Stimulated activated CD8-positive, alpha-beta memory T cell treated with anti-CD3 and anti-CD28 coated beads, Interleukin-4, amount 100 ng/mL, for 48 hours (primary cell): ENCODE measurements at places on chromosomes 1 and 21.

GRCh38 chr21:44441581-44442265, 13.6 kb upstream of the LRRC3 start:
- DNase-seq = no peak

- no peak for DNase-seq
These were observed 11.3 kb downstream of the NBPF3 start for GRCh38 chr1:21451212-21451611.

- DNase-seq = peak; percentile 75
These were observed 7.1 kb downstream of the PRRX1 start for GRCh38 chr1:170670802-170671628.

DNA sequence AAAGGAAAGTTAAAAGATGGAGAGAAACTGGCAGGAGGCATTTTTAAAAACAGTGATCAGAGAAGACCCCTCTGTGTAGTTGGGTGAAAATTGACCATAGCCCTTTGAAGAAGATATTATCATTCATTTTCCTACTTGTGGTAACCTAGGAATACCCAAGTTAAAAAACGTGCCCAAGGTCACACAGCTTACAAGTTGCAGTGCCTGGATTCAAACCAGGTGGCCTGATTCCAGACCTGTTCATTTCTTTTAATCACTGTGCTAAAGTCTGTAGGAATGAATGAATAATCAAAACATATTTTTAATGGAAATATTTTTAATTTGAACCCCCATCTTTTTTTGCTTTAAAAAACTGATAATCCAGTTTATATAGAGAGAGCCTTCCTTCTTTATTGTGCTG, 35.6 kb downstream of the MARK1 start:
- DNase-seq = no peak

DNA sequence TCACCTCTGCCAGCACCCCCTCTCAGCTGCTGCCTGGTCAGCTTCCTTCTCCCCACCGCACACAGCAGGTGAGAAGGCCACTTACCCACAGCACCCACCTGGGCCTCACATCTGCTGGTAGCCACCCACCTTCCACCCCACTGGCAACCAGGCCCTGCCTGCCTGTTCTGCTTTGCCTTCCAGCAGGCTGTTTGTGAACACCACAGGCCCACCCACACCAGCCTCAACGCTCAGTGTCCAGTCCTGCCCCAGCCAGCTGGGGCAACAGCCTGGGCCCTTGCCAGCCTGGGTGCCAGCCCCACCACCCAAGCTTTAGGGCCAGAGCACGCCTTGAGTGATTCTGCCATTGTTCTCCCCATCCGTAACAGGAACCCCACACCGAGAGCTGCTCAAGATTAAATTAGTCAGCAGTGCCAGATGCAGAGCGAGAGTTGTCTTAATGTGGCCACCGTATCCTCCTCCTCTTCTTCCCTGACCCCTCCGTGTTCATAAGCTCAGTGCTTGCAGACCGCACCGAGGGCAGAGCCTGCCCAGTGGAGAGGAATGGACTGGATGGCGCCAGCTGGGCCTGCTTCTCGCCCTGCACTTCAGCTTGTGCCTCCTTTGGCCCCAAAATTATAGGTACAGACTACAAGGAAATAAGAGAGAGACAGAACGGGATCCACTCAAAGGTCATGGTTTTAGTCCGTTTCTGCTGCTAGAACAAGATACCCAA, 120.3 kb upstream of the COL6A1 start:
- peak; percentile 10 for DNase-seq

- peak; percentile 77 for DNase-seq
These were observed 369.7 kb downstream of the RRAGC start for GRCh38 chr1:38489844-38490270.

DNA sequence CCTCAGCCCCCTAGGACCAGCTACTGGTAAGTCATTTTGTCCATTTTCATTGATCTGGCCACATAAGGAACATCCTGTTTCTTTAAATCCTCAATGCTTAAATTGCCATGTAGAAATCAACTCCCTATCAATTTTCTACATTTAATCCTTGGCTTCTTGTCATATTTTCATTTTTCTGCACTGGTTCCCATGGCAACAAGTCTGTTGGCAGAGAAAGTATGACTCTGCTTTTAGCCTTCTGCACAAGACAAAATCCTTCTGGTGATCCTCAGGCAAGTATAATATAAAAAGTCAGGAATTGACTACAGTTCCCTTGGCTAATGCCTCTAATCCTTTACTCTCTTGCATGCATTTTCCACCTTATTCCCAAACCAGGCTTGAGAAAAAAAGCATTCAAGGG, 65.0 kb downstream of the LRRC40 start:
- no peak for DNase-seq

- no peak for DNase-seq
These were observed 27.5 kb upstream of the FCER1A start for GRCh38 chr1:159274631-159275030.

DNA sequence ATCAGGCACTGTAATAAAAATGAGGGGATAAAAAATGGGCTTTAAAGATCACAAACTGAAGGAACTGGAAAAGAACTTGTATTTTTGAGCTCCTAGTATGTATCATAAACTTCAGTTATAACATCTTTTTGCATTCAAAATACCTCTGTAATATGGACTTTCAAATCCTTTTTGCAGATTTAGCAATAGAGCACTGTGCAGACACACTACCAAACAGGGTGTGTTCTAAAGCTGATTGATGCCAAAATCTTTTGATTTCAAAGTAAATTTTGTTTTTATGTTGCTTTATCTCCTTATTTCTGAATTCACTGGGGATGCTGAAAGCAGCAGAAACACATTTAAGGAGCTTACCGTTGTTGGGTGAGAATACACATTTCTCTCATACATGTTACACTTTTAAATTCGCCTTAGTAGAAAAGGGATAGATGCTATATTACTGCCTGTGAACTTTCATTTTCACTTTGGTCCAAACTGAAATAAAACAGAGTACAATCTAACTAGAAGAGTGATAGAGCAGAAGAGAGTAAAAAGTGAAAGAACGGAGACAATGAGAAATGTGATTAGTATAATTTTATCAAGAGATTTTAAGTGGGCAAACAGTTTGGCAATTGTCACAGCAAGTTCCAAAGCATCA, 1126.6 kb downstream of the BRINP3 start:
- DNase-seq = no peak

GRCh38 chr1:66984491-66984890, 59.7 kb downstream of the MIER1 start:
- no peak for DNase-seq

- DNase-seq = no peak
These were observed 24.5 kb upstream of the KIRREL1 start for GRCh38 chr1:157968946-157969345.

GRCh38 chr1:162233066-162233465, 143.6 kb downstream of the SPATA46 start:
- DNase-seq = no peak

GRCh38 chr1:204149635-204150565, 1.9 kb downstream of the ETNK2 start:
- no peak for DNase-seq

DNA sequence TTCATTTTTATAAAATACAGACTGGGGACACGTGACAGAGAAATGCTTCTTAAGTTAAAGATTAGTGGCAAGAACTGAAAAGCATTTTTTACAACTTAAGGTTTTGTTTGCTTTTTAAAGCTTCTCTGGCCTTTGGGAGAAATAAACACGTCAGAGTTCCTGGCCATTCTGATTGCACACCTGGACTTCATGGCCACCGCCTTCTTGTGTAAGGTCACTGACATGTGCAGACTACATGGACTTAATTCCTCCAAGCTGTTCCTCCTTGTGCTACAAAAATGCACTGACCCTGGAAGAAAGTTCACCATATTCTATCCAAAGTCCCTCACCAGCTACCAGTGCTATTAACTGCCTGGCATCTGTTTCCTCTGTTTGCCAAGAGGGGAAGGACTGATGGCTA, 56.1 kb downstream of the GADD45A start:
- DNase-seq = no peak

DNA sequence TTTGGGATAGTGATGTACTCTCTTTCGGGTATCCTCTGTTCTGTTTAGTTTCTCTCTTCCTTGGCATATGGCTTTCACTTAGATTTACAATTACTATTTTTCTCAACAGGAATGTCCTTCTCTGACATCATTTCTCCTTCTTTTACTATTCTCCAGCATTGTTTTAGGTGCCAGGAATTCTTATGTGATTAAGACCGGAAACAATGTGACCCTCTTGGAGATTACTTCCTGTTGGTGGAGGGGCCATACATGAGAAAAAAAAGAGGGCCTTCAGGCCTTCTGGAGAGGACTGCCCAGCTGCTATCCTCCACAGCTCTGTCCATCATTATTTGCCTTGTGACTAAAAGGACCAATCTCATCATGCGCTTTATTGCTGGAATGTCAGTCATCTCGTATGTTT, 50.4 kb upstream of the ADAMTS5 start:
- DNase-seq = no peak

- no peak for DNase-seq
These were observed 2.8 kb upstream of the C1orf210 start for GRCh38 chr1:43288058-43288784.

GRCh38 chr1:77514921-77515776, 167.3 kb downstream of the ZZZ3 start:
- DNase-seq = no peak

DNA sequence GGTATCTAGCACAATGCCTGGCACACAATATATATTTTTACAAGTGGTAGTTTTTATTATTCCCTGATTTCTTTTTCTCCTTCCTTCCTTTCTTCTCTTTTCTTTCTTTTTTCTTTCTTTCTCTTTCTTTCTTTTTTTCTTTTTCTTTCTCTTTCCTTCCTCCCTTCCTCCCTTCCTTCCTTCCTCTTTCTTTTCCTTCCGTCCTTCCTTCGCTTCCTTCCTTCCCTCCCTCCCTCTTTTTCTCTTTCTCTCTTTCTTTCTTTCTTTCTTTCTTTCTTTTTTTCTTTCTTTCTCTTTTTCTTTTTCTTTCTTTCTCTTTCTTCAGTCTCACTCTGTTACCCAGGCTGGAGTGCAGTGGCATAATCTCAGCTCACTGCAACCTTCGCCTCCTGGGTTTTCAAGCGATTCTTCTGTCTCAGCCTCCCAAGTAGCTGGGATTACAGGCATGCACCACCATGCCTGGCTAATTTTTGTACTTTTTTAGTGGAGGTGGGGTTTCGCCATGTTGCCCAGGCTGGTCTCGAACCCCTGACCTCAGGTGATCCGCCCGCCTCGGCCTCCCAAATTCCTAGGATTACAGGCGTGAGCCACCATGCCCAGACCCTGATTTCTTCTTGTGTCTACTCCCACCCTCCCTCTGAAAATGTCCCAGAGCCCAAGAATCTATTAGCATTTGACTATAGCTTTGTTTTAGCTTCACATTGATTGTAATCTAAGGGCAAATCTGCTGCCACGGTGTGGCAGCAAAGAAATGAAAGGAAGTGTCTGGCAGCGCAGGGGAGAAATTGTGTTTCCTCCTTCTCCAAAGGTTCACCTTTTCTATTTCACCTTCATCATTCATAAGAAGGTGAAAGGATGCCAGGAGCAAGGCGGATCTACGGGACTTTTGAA, 19.9 kb upstream of the ABCB10 start:
- no peak for DNase-seq

GRCh38 chr1:107936498-107937481, 28.2 kb downstream of the VAV3 start:
- DNase-seq = peak; percentile 58

DNA sequence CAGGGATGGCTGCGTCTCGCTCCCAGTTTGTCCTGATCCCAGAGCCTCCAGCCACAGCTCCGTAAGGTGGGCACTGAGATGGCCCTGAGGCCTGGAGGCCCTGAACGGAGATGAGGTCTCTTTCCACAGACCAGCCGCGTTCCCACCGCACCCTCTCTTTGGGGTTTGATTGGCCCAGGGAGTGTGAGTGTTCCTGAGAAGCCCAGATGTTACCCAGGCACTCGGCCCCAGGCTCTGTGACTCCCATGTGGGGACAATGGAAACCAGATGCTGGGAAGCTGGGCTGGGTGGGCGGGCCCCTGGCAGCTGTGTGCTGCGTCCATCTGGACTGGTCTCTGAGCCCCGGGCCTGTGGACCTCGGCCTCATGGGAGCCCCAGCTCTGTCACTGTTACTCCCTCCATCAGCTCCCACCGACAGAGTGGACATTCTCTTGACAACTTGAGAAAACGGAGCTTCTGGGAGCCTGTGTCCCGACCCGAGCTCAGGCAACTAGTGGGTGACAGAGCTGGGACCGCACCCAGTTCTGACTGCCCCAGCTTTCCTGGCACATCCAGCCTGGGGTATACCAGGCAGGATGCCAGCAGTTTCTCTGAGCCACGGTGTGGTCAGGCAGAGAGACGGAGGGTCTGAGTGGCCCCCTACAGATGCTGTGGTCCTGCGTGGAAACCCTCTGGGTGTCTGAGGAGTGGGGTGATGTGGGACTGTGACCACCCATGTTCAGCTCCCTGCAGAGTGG, 9.8 kb upstream of the COL6A1 start:
- DNase-seq = no peak

DNA sequence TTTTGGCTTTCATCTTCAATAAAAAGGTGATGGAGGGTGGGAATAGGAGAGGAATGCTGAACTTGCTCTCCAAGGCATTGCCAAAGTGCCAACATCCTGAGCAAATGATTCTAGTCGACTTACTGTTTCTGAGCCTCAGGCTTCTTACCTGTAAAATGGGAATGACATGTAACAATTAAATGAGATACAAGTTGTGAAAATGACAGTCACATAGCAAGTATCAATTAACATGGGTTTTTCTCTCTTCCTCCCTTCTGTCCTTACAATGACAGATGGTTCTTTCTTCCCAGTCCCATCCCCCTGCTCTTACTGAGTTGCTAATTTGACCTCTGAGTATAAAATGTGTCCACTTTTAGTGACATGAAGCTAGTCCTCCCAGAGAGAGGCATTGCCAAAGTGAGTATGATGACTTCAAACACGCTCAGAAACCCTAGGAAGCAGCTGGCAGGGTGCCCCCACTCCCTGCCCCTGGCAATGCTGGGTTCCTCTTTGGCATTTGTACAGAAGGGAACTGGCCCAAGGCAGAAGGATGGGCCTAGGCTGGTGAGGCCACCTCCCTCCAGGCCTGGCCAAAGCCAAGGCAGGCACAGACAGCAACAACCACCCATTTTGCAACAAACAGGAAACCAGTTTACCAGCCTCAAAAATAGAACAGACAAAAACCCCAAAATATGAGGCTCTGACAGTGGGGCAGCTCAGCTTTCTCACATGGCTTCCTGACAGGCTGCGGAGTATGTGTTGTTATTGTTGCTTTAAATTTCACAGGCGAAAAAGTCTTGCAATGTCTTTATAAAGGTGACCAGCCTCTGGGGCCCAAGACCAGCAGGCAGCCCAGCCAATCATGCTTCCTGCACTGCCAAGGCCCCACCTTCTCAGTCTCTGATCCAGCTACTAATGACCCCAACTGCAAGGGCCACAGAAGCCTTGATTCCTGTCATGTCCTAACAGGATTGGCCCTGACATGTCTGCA, 115.9 kb downstream of the HIVEP3 start:
- no peak for DNase-seq
